ENCODE measurements at places on chromosomes 2 and 18.

GRCh38 chr2:116095636-116096035, 1653.2 kb downstream of the DPP10 start:
- no peak for DNase-seq

GRCh38 chr2:96082211-96083063, 33.9 kb downstream of the ADRA2B start:
- DNase-seq, result no peak

- peak; percentile 63 for DNase-seq
Measured at GRCh38 chr2:8544786-8545694, 136.8 kb upstream of the ID2 start.

- DNase-seq, result peak; percentile 9
Measured at GRCh38 chr2:235860871-235861270, 307.3 kb downstream of the GBX2 start.

GRCh38 chr2:102141011-102141943, 1.3 kb upstream of the IL1R1 start:
- DNase-seq, result peak; percentile 84

- DNase-seq, result peak; percentile 47
Measured at GRCh38 chr2:71756280-71756906, 303.0 kb downstream of the DYSF start.

DNA sequence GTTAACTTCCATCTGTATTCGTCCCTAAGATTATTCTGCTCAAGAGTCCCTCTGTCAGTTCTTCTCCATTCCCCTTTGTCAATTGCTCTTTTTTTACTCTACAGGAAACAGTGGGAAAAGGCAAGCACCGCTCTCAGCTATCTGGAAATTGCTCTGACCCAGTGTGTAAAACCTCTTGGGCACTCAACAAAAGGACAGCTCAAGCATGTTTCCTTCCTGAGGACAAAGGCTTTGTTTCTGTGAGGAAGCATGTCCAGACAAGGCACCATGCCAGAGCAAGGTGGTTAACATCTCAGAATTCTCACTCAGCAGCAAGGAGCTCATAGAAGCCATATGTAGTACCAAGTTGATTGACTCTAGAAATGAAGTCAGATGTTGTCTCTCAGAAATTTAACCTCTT, 735.6 kb downstream of the TSN start:
- no peak for DNase-seq

DNA sequence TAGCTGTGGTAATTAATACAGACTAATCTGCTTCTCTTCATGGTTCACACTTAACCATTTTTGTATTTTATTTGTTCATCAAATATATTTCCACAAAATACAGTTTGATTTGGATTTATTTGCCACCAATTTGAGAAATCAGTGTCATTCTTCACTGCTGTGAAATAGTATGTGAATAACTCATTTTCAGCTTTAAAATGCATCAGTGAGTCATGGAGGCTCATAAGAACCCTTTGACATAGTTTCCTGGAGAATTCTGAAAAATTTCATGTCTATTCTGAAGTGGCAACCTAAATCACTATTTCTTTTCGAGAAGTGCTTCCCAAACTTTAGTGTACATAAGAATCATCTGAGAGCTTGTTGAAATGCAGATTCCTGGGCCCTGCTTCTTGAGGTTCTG, 1026.7 kb upstream of the ACVR2A start:
- DNase-seq, result no peak

- DNase-seq, result peak; percentile 47
Measured at GRCh38 chr18:61546590-61546989, 213.4 kb downstream of the CDH20 start.

- DNase-seq, result no peak
Measured at GRCh38 chr2:54553775-54554174, 97.6 kb downstream of the SPTBN1 start.

DNA sequence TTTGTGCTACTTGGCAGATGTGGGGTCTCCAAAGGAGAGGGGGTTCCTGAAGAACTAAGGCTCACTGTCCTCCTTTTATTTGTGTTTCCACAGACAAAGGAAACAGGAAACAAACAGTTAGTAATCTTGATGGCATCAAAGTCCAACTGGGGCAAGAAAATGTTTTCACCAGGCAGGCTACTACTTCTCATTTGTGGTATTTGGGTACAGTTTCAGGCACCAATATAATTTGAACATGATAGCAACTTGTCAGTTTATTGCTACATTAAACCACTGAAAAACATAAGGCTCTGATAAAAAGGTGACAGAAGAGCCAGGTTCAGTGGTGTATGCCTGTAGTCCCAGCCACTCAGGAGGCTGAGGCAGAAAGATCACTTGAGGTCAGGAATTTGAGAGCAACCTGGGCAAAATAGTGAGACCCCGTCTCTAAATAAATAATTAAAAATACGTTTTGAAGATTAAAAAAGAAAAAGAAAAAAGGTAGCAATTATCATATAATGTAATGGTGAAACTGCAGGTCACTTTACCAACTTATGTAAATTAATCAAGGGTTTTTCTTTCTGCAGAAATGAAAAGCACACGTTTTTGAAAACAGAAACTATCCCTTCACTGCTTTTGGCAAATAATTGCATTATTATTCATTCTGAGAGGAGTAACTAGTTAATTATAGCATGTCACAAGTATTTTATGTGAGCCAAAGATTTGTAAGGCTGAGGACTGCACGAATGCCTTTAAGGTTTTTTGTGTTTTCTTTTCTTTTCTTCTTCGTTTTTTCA, 157.5 kb upstream of the CAVIN2 start:
- no peak for DNase-seq

GRCh38 chr2:128228894-128229293, 89.8 kb downstream of the HS6ST1 start:
- peak; percentile 4 for DNase-seq
